ENCODE measurements at places on chromosomes 7 and 10.

DNA sequence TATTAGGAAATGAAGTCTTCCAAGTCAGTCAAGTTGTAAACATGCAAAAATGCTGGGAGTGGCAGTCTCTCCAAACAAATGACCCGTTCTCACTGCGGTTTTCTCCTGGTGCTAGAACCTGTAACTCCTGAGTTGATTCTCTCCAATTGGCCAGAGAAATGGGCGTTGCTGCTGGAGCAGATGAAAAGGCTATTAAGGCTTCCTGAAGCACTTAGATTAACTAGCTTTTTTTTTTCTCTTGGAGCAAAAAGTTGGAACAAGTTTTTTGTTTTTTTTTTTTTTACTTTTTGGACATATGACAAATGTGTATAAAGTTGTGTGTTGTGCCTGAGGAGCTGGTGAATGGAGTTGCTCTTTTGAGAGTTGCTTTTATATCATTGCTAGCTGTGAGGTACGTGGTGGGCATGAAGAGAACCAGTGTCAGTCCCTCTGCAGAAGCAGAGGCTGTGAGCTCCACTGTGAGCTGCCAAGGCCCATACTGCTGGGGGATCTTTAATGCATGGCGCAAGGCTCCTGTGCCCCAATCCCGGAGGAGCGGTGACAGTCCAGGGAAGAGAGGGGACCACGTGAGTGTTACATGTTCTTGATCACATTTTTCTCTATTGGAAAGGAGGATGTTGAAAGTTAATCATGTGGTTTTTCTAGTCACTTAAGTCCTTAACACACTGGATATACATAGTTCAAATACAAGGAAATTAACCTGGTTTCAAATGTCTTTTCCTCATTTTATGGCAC lies 393.6 kb upstream of the GALNT17 start:
- DNase-seq = no peak

- no peak for DNase-seq
Measured at GRCh38 chr7:11690395-11690794, 141.6 kb downstream of the THSD7A start.

GRCh38 chr10:108560488-108560887 lies 1362.8 kb downstream of the XPNPEP1 start:
- DNase-seq = no peak

- DNase-seq = no peak
Measured at GRCh38 chr7:25847336-25848070, 304.5 kb upstream of the NFE2L3 start.

GRCh38 chr7:28922624-28923331 lies 35.4 kb downstream of the TRIL start:
- peak; percentile 86 for DNase-seq

GRCh38 chr10:103666087-103666761 lies 172.7 kb downstream of the NEURL1 start:
- DNase-seq = peak; percentile 55

DNA sequence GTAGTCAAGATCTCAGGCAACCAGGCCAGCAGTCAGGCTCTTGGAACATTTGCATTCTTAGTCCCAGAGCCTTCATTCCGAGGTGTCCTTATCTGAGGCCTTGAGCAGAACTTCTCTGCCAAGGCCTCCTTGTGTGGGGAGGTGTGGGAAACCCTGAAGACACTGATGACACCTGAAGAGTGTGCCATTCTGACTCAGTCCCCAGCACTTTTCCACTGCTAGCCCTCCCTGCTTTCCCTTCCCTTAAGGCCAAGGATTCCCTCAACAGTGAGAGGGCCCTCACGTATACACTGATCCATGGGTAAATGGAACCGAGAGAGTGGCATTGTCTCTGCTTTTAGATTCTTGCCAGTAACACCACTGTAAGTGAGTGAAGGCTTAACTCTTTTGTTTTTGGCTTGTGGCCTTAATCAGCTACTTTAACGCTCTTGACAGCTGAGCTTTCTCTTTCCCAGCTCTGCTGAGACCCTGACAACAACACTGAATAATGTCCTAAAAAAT lies 30.3 kb downstream of the TRDMT1 start:
- no peak for DNase-seq

DNA sequence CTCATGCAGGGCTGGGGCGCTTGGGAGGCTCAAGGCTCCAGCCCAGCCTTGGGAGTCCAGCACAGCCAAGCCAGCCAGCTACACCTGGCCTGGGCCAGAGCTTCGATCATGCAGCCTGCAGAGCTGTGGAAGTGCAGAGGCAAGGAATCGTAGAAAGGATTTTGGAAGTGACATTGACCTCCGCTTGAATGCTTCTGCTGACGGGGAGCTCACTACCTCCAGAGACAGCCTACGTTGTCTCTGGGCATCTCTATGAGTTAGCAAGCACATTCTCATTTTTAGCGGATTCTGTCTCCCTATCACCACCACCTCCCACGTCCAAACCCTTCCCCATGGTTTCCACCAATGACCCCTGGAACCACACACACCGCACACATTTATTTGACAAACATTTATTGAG lies 88.5 kb downstream of the MICALL2 start:
- no peak for DNase-seq

DNA sequence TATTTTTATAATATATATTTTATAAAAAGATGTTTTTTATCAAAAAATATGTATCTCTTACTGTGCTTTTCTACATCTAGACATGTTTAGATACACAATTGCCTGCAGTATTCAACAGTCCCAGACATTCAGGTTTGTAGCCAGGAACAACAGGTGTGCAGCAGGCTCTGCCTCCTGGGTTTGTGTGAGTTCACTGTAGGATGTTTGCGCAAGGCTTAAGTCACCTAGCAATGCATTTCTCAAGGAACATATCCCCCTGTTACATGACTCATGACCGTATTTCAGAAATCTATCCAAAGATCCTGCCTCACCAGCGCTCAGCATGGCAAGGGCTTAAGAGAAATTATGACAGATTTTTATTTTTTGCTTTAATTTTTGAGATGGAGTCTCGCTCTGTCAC lies 41.5 kb downstream of the PITRM1 start:
- no peak for DNase-seq

- DNase-seq = no peak
Measured at GRCh38 chr7:140722254-140722653, 25.7 kb downstream of the NDUFB2 start.

DNA sequence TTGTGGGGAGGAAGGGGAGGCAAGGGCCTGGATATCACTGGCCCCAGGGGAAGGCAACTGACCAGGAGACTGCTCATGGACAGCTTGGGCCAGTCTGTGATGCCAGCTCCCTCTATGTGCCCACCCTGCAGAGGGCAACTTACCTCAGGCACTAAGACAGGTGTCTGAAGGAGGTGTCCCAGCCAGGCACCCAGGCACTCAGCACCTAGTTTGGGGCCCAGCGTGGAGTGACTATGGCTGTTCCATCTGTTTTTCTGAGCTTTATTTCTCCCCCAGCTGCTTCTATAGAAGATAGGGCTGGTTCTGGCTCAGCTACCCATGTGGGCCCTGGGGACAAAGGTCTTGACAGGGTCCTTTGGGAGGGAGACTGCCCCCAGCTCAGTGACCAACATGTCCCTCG lies 150.6 kb upstream of the PCBD1 start:
- DNase-seq = no peak

- DNase-seq = peak; percentile 86
Measured at GRCh38 chr10:49285232-49285631, 13.7 kb upstream of the C10orf71 start.

DNA sequence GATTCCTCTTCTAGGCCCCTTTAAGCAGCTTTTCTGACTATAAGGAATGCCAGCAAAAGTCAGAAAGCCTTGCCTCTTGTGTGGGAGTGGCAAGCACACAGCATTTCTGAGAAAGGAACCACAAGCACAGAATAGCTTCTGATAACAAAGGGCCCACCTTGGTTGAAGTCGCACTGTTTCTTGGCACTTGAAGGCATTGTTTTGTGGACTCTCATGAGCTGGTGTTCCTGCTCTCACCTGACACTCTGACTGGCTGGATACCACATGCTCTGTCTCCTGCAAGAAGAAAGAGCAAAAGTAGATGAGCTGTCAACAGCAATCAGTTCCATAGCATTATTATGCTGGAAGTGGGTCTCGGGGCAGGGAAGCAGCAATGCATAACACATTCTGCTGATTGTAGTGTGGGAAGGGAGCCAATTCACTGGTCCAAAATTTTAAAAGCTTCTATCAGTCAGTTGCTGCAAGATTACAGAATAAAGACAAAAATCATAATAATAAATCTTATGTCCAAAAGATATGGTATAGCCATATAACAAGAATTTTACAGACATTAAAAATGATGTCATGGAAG lies 38.4 kb downstream of the FAM13C start:
- DNase-seq = no peak

GRCh38 chr7:45349090-45349489 lies 191.5 kb downstream of the RAMP3 start:
- no peak for DNase-seq

GRCh38 chr10:56178210-56178609 lies 182.8 kb downstream of the ZWINT start:
- DNase-seq = no peak

GRCh38 chr7:69757981-69758430 lies 159.7 kb downstream of the AUTS2 start:
- DNase-seq = no peak

- DNase-seq = peak; percentile 93
Measured at GRCh38 chr7:27359181-27360125, 116.9 kb downstream of the EVX1 start.

DNA sequence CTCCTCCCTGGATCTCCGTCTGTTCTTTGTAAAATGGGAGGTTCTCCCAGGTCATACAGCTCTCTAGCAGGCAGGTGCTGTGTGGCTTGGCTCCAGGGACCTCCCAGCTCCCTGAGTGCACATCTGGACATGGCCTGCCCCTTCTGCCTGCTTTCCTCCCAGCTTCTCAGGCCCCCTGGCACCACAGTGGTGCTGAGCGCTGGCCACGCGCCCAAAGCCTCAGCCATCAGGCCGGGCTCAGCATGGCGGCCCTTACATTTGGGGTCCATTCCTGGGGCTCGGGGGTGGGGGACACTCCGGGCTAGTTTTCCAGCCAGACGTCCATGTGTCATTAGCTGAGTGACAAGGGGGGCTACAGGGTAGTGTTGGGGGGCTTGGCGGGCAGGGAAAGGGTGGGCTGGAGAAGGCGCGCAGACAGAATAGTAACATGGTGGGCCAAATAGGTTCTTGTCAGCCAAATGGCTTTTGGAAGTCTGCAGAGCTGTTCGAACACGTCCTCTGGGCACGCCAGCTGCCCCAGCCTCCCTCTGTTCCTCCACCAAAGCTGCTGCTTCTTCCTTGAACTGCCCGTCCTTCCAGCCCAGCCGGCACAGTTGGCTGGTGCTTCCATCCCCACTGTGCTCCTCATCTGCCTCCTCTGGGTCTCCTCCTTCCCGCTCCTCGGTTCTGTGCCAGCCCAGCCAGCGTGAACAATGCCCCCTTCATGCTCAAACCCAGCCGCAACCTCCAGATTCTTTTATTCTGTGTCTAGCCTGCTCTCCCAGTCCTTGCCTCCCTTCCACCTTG lies 65.9 kb downstream of the GOLGA7B start:
- no peak for DNase-seq

DNA sequence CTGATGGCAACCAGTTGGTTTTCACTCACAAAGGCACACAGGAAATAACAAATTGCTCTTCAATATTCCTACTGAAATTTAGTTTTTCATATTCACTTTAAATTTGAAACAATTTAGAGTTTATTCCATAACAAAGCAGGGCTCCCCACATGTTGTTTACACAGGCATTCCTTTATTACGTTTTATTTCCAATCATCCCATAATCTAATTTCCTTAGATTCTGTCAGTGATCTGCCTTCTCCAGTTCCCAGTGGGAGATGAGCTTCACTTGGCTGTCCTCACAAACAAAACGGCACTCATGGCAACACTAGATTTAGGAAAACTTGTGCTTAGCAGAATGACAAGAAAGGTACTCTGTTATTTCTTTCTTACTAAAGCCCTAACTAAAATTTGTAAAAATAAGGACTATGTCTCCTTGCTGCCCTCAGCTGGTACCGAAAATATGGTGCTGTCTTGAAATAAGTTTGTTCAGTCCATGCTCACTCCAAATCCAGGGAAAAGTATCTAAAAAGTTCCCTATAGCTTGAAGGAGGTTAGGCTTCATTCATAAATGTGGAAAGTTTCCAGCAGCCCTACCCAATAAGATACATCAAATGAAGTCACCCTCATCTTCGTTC lies 23.0 kb downstream of the PHYH start:
- DNase-seq = no peak

- DNase-seq = peak; percentile 39
Measured at GRCh38 chr7:43760861-43761260, 2.4 kb downstream of the BLVRA start.

- no peak for DNase-seq
Measured at GRCh38 chr10:104622598-104623209, 18.4 kb upstream of the SORCS3 start.

DNA sequence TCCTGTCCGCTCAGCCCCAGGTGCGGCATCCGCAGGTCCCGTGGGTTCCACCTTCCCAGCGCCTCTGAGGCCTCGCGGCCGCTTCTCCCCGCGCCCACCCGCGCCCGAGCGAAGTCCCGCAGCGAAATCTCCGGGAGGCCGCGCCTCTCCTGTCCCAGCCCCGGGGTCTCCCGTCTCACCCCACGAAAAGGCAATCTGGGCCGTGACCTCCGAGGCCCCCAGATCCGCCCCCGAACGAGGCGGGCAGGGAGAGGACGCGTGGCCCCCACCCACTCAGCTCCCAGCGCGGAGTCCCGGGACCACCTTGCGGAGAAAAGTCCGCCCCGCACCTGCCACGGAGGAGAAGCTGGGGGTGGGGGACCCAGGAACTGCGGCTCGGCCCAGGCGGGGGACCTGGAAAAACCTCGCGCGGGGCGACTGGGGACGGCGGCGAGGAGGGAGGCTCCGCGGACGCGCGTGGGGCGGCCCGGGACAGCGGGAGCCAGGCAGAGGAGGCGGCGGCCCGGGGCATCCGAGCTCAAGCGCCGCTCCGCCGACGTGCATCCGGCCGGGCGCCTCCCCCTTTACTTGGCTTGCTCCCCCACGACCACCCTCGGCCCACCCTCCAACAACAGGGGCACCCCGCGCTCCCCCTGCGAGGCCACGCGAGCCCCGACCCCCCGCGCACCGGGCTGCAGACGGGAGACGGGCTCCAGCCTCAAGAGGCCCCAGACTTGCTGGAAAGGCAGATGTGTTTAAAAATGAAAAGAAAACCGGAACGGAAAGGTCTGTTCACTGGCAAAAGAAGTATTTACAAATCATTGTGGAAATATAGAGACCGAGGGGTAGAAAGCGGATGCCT lies 33.0 kb upstream of the RNF32 start:
- DNase-seq = no peak

GRCh38 chr7:6631605-6632004 lies 5.5 kb upstream of the ZNF316 start:
- no peak for DNase-seq
